Stimulated activated CD4-positive, alpha-beta T cell treated with anti-CD3 and anti-CD28 coated beads, Interleukin-12 subunit alpha, Interleukin-12 subunit beta, amount 100 ng/mL, for 48 hours (primary cell): ENCODE measurements at places on chromosomes 1 and 21.

- no peak for DNase-seq
These were observed 10.4 kb downstream of the DDX59 start for GRCh38 chr1:200659269-200659668.

DNA sequence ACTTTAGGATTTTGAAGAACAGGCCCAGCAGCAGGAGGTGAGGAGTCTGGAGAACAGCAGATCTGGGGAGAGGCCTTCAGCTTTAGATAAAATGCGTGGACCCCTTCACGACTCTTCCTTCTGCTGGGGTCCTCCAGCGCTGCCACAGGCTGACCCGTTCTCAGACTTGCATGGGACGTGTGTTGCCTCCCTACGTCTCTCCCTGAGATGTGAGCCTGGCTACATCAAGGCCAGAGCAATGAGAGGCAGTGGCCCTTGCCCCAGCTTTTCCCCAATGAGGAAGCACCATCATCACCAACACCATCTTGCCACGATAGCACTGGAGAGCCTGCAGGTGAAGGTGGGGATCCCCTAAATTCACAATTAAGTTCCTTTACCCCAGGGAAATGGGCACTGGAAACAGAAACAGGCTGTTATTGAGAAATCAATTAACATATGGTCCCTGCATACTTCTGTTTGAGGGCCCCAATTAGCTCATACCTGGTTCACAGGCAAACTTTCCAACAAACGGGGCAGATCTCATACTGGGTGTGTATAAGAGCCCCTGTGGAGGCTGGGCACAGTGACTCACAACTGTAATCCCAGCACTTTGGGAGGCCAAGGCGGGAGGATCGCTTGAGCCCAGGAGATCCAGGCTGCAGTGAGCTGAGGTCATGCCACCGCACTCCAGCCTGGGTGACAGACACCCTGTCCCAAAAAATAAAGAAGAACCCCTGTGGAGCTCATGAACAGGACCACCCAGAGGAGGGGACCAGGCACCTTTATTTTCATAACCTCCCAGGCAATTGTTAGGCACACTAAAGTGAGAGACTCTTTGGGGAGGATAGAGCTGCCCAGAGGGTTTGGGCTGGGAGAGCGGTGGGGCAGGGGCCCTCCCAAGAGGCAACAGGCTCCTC, 12.1 kb upstream of the ADAMTSL4 start:
- DNase-seq: no peak

- DNase-seq: no peak
These were observed 6.2 kb upstream of the LAPTM5 start for GRCh38 chr1:30763651-30764248.

DNA sequence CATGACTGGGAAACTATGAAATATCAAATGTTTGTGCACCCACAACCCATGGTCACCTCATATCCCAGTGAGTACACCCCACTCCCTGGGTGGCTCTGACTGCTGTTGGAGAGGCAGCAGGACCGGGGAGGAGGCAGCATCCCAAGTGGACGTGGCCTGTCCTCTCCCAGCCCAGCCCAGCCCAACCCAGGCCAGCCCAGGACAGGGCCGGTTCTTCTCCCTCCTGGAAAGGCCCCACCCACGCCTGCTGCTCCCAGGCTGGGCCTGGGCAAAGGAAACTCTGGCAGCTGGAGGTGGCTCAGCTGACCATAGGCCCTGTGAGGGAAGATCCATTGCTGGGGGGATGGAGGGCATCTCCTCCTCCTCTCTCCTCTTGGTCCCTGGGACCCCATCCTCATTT, 19.1 kb downstream of the MATN1 start:
- no peak for DNase-seq

- no peak for DNase-seq
These were observed 21.0 kb downstream of the CD160 start for GRCh38 chr1:145740269-145740668.

- no peak for DNase-seq
These were observed 14.1 kb upstream of the MYOG start for GRCh38 chr1:203099805-203100515.

- DNase-seq: no peak
These were observed 87.5 kb upstream of the FMN2 start for GRCh38 chr1:240004086-240004749.

DNA sequence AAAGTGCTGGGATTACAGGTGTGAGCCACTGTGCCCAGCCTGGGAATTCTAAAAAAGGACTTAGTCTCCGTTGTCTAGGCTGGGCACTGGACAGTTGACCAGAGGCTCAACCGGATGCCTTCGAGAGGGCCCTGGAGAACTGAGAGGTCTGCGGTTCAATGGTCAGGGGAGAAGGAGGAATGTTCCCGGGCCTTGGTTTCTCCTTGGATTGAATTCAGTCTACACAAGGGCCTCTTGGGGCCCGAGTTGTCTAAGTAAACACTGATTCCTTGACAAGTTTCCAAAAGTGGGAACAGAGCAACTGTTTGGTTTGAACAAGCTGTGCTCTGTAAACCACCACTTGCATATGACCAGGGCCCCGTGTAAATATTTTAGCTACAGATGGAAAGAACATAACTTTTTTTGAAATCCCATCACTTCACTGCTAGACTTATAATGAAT, 29.1 kb upstream of the CAPZB start:
- DNase-seq: no peak

GRCh38 chr21:42429856-42430255, 26.2 kb downstream of the UBASH3A start:
- no peak for DNase-seq

- DNase-seq: peak; percentile 77
These were observed 46.8 kb upstream of the A3GALT2 start for GRCh38 chr1:33367485-33368405.

DNA sequence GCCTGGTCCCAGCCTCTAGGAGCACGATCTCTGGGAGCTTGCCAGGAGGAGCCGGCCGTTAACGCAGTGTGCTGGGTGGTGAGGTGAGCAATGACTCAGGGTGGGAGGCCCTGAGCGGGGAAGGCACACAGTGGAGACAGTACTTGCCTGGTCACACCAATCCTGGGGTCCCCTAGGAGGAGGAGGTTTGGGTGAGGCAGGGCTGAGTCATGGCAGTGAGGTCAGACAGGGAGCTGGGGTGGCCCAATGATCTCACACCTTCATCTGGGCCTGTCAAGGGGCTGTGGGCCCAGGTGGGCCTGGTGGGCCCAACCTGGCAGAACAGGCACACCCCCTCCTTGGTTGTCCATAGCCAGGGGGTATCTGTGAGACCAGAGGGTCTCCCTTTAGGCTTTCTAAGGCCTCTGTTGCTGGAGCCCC, 8.6 kb upstream of the EDN2 start:
- no peak for DNase-seq

- DNase-seq: no peak
These were observed 222.9 kb downstream of the FAM72C start for GRCh38 chr1:143748906-143749305.

DNA sequence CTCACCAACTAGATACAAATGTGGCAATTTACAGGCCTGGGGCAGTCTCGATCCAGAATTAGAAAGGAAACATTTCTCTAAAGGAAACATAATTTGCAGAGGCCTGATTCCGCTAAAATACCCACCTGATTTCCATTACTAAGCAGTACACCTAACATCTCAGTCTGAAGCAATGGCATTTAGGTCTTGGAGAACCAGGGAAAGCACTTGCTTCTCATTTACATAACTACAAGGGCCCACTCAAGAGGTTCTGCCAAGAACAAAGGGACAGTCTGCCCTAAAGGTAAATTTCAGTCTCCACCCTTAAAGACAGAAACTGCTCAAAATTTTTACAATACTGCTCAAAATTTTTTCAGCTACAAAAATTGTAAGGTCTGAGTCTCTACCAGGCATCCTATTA, 123.7 kb upstream of the GJB5 start:
- no peak for DNase-seq

DNA sequence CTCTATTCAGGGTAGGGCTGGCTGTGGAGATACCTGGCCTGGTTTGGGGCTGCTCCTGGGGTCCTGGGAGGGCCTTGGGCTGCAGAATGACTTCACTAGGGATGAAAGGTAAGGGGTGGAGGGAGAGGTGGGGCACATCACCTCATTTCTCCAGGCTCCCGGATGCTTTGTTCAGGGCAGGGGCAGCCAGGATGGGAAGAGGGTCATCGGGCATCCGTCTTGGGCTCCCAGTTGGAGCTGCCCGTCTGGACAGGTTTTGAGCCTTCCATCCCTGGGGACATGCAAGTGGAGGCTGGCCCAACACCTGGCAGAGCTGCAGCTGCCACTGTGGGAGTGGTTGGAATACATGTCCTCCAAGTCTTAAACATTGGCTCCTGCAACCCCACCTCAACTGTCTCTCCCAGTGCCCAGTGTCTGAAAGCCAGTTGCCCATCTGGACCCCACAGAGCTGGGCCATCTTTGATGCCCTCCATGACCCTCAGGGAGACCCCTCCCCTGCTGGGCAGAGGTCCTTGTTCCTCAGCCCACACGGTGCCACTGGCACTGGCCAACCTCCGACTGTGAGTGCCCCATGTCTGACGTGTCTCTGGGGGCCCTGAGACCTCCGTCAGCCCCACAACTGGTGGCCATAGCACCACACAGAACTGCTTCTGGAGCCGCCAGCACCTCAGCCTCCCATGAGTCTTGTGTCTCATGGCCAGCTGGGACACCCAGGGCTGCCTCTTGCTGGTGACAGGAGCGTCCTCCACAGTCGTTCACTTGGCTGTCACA, 52.8 kb downstream of the TRIM11 start:
- DNase-seq: no peak

DNA sequence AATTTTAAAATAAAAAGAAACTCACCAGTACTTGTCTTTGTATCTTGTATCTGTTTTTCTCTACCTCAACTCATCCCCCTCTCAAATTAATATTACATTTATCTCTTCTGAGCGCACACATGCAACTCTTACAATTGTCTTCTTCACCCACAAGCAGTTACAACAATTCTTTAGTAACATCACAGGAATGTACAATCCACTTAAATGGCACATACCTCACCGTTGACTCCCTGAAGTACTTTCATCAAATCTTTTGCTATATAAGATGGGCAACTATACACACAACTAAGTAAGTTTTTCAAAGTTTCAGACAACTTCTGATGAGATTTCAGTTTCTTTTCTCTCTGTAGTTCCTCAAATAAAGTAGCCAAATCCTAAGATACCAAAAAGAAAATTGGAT, 28.3 kb downstream of the HEATR1 start:
- DNase-seq: no peak

DNA sequence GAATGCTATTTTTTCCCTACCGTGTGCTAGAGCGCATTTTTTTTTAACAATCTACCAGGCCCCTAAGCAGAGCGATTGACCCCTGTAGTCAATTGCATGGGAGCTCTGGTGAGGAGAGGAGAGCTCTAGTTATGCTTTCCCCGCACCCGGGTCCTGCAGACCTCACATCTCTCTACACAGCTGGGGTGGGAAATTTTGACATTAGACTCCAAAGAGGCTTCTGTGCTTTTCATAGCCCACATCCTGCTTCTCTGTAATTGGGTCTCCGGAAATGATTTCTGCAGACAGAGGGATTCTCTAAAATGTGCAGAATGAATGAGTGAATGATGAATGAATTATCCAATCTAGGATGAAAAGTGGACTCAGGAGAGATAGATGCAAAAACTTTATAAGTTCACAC, 41.5 kb upstream of the DUSP10 start:
- DNase-seq: no peak

- DNase-seq: no peak
These were observed 21.2 kb upstream of the LRRC8C start for GRCh38 chr1:89611721-89612120.

- no peak for DNase-seq
These were observed 36.2 kb upstream of the C1QA start for GRCh38 chr1:22600071-22600816.

DNA sequence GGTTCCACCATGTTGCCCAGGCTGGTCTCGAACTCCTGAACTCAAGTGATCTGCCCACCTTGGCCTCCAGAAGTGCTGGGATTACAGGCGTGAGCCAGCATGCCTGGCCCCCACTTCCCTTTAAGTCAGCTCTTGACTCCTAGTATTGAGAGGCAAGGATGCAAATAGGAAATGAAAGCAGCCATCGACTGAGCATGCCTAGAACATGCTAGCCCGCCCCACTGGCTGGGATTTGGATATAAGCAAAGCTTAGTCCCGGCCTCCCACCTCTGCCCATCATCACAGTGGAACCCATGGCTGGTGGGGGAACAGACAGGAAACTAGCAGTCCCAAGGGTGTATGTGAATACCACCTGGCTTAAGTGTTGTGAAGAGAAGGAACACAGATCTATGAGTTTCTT, 10.5 kb downstream of the C1orf167 start:
- DNase-seq: no peak

GRCh38 chr1:169022648-169023047, 83.8 kb upstream of the ATP1B1 start:
- DNase-seq: no peak

DNA sequence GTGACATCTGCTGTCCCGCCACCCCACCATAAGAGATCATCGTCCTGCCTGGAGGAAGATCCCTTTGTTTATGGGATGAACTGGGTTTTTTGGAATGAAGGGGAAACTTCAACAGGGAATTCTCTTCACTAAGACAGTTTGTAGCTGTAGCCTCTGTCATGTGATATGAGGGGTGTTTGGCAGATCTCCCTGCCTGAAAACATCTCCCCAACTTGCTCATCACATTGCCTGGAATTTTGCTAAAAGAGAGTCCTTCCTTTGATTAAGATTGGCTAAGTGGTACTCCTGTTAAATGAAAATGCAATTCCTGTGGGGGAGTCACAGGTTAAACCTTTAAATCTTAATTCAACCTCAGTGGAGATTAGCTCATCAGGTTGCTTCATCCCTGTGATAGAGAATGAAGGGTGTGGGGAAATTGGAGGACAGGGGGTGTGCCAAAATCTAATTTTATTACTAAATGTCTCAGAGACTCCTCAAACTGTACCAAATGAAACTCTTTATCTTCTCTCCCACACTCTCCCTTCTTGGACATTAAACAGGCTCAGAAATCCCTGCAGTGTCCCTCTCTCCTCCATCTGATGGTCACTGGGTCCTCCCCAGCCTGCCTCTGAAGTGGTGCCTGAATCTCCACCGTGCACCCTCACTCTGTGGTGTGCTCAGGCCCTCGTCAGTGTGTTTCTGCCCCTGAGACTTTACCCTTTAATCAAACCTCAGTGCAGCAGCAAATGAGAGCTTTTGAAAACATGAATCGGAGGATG, 54.8 kb downstream of the IER5 start:
- DNase-seq: no peak

DNA sequence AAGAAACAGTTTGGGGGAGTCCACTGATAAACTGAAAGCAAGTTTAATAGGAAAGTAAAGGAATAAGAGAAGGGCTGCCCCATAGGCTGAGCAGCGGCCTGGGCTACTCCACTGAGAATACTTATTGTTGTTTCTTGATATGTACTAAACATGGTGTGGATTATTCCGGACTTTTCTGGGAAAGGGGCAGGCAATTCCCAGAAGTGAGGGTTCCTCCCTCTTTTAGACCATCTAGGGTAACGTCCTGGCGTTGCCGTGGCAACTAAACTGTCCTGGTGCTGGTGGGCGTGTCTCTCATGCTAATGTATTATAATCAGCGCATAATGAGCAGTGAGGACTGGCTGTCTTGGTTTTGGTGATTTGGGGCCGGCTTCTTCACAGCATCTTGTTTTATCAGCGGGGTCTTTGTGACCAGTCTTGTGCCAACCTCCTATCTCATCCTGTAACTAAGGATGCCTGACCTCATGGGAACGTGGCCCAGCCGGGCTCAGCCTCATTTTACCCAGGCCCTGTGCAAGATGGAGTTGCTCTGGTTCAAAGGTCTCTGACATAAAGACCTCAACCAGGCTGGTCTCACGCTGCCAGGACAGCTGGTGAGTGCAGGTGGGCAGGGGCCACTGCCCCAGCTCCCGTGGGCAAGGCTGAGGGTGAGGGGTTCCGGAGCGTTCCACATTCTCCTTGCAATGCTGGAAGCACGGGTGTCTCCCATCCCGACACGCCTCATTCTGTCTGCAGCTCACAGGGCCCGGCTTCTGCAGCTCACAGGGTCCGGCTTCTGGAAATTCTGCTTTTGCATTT, 19.6 kb upstream of the C1orf159 start:
- DNase-seq: no peak
